ENCODE measurements at places on chromosomes 5 and 9.

DNA sequence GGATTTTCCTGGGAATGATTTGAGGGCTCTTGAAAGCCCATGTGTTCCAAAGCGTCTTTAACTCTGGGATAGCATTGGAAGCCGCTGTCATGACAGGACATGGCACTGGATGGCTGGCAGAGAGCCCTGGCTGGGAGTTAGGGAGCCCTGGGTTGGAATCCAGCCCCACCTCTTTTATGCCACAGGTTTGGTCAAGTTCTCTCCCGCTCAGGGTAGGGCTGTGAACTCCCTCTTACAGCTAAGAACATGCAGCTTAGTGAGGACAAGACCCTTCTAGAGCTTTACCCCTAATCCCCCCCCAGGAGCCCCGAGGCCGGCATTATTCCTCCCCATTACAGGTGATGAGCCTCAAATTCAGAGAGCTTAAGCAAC, 37.2 kb downstream of the OLFML2A start:
- no peak for DNase-seq

GRCh38 chr9:35274993-35275392, 113.2 kb downstream of the UNC13B start:
- no peak for DNase-seq

GRCh38 chr9:130692321-130692720, 1.3 kb upstream of the EXOSC2 start:
- no peak for DNase-seq

DNA sequence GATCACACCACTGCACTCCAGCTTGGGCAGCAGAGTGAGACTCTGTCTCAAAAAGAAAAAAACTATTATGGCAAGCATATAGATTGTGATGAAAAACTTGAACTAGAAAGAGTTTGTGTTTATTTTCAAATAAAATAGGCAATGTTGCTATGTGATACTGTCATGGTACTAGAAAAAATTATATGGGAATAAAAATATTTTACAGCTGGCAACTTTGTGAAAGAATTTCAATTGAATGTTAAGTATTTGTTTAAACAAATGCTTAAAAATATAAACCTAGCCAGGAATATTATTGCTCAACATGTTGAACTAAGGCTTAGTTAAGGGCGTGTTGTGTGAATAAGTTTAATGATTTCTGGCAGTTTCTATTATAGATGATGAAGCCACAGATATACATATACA, 31.7 kb downstream of the HSDL2 start:
- DNase-seq, result no peak

GRCh38 chr5:171521219-171521633, 101.8 kb downstream of the FGF18 start:
- DNase-seq, result no peak

DNA sequence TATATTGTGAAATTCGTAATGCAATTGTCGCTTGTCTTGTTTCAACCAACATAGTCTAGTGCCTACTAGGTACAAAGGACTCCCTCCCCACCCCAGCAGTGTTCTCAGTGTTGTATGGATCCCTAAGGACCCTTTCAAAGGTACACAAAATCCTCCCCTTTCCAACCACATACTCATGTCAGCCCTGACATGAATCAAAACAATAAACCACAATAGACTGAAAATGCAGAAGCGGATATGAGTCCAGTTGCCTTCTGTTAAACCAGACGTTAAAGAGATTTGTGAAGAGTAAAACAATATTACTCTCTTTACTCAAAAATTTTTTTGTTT, 82.4 kb upstream of the IFNK start:
- DNase-seq, result no peak

- DNase-seq, result no peak
Measured at GRCh38 chr5:4716781-4717180, 423.3 kb upstream of the ADAMTS16 start.

GRCh38 chr9:19201899-19202891, 28.3 kb upstream of the DENND4C start:
- no peak for DNase-seq

GRCh38 chr9:22129133-22129532, 120.0 kb upstream of the CDKN2B start:
- DNase-seq, result no peak

DNA sequence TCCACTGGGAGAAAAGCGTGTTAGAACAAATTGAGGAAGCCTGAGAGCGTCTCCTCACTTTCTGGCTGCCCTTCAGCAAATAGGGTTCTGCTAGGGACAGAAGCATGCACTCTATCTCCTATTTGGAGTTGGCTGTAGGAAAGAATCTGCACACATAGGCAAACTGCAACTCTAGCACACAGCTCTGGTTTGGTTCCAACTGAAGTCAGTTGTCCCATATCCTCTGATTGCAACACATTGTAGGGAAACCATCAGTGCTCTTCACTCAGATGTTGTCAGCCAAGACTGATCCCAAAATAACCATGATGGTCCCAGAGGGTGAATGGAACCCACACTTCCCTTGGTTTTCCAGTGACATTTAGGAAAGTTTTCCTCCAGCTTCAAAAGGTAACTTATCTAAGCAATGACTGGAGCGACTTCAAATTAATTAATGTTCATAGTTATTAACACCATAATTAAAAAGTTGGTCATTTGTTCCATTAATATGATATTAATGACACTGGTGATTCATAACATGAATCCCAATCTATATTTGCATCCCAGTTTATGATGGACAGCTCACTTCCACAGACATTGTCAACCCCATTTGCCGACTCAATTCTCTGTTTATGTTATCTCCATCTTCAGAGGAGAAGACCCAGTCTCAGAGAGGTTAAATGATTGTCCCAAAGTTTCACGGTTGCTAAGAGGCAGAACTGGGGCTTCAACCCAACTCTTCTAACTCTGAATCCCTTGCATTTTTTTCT, 136.7 kb upstream of the ZNF462 start:
- DNase-seq, result no peak

DNA sequence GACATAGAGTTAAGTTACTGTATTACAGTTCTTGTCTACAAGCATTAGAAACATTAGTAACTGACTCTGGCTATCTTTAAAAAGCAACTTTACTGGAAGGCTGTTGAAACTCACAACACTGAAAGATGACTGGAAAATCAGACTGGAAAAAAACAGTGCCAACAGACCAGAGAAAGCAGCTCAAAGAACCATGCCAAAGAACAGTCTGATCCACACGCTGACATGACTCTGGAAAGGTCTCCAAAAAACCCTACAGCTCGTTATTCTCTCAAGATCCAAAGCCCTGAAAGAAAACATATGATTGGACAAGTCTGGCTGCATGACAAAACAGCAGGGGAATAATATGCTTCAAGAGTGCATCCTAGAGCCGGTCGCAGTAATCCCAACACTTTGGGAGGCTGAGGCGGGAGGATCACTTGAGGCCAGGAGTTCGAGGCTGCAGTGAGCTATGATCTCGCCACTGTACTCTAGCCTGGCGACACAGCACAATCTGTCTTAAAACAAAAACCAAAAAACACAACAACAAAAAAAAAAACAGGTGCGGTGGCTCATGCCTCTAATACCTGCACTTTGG, 5.6 kb downstream of the GOLPH3 start:
- no peak for DNase-seq

DNA sequence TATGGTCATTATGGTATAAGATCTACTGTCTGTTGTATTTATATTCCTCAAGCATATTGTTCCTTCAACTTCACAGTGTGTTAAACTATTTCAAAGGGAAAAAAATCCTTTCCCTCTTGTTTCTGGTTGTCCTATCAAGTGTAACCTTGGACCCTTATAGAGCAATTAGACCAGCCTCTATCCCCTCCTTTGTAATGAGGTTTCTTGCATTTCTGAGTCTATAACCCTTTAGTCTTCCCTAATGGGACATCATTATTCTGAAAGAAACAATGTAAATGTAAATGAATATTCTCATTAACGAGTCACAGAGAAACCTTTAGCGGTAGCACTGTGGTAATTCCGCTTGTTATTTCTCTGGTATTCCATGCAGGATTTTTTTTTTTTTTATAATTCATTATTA, 197.3 kb downstream of the CNTLN start:
- DNase-seq, result no peak

DNA sequence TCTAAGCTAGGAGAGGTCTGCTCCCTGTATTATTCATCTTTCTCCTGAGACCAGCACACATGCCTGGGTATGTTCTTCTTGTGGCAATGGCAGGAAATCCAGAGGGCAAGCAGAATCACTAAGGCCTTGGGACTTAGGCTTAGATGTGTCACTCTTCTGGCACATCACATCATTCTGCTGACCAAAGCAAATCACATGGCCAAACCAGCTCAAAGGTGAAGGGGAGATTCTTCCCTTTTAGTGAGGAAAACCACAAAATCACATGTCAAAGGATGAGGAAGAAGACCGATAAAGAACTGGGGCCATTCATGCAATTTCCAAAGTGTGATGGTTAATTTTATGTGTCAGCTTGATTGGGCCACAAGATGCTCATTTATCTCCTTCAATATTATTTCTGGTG, 5.7 kb upstream of the AGGF1 start:
- no peak for DNase-seq

Data from germinal center (tissue), 1 donor.